ENCODE measurements at places on chromosomes 3 and 15.

DNA sequence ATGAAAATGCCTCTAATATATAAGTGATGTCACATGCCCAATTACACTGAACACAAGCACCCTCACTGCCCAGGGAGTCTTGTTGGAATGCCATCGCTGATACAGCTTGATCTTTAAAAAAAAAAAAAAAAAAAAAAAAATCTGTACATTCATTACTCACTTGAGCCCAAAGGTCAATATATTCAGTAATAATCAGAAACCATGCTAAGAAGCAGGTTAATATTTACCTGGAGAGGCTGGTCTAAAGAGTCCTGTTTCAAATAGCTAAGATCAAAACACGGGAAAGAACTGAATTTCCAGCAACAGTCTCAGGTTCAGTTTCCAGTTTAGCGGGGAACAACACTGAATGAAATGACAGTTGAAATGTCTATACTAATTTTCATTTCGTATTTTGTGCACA lies 109.9 kb downstream of the UACA start:
- no peak for DNase-seq
- no peak overlapping the region for H3K27ac ChIP-seq
- H3K4me1 ChIP-seq = no peaks in the 10 kb centered on the region

DNA sequence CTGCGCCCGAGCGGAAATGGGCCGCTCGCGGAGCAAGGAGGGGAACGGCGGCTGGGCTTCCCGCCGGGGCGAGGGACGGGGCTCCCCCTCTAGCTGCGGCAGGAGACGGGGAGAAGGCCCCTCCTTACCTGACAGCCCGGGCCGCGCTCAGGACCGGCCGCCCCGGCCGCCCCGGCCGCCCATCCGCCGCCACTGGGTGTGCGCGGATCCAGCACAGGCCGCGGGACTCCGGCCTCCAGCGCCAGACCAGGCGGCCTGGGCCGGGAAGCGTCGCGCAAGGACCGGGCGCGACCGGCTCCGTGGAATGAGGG lies 296 bp downstream of the TPRA1 start:
- H3K36me3 ChIP-seq = peaks cover 1% of the 10 kb centered on the region
- H3K27ac ChIP-seq = peak overlapping the region; percentile 96
- DNase-seq = peak; percentile 72
- peak overlapping the region; percentile 95 for H3K4me3 ChIP-seq
- H3K4me1 ChIP-seq = peaks cover 22% of the 10 kb centered on the region

GRCh38 chr3:172340583-172340982 lies 107.7 kb downstream of the GHSR start:
- H3K27ac ChIP-seq = no peak overlapping the region
- no peaks in the 10 kb centered on the region for H3K27me3 ChIP-seq
- no peak for DNase-seq
- H3K36me3 ChIP-seq = no peaks in the 10 kb centered on the region
- no peaks in the 10 kb centered on the region for H3K4me1 ChIP-seq

- no peaks in the 10 kb centered on the region for H3K36me3 ChIP-seq
- no peak overlapping the region for H3K4me3 ChIP-seq
- no peak for DNase-seq
- H3K4me1 ChIP-seq = no peaks in the 10 kb centered on the region
- H3K27me3 ChIP-seq = peaks cover 12% of the 10 kb centered on the region
These were observed 69.2 kb upstream of the SLC6A6 start for GRCh38 chr3:14333215-14333614.

GRCh38 chr3:197686899-197687298 lies 49.8 kb downstream of the RUBCN start:
- DNase-seq = no peak
- H3K36me3 ChIP-seq = peaks cover 23% of the 10 kb centered on the region
- no peaks in the 10 kb centered on the region for H3K27me3 ChIP-seq
- no peak overlapping the region for H3K27ac ChIP-seq
- peaks cover 7% of the 10 kb centered on the region for H3K4me1 ChIP-seq
- no peak overlapping the region for H3K4me3 ChIP-seq

GRCh38 chr3:170642882-170643601 lies 57.2 kb upstream of the SLC7A14 start:
- H3K27ac ChIP-seq = no peak overlapping the region
- DNase-seq = no peak
- H3K36me3 ChIP-seq = no peaks in the 10 kb centered on the region

- H3K4me1 ChIP-seq = no peaks in the 10 kb centered on the region
- H3K36me3 ChIP-seq = no peaks in the 10 kb centered on the region
- H3K27me3 ChIP-seq = peaks cover 2% of the 10 kb centered on the region
- H3K4me3 ChIP-seq = no peak overlapping the region
- DNase-seq = no peak
- no peak overlapping the region for H3K27ac ChIP-seq
These were observed 316.6 kb downstream of the EDEM1 start for GRCh38 chr3:5504135-5504534.

Measured in activated naive CD8-positive, alpha-beta T cell treated with anti-CD3 and anti-CD28 coated beads, Interleukin-2, amount 10 ng/mL, durations not matched to agents 7 days and 5 days (primary cell).